SK-MEL-5 (cell line): ENCODE measurements at places on chromosomes 7 and 10.

DNA sequence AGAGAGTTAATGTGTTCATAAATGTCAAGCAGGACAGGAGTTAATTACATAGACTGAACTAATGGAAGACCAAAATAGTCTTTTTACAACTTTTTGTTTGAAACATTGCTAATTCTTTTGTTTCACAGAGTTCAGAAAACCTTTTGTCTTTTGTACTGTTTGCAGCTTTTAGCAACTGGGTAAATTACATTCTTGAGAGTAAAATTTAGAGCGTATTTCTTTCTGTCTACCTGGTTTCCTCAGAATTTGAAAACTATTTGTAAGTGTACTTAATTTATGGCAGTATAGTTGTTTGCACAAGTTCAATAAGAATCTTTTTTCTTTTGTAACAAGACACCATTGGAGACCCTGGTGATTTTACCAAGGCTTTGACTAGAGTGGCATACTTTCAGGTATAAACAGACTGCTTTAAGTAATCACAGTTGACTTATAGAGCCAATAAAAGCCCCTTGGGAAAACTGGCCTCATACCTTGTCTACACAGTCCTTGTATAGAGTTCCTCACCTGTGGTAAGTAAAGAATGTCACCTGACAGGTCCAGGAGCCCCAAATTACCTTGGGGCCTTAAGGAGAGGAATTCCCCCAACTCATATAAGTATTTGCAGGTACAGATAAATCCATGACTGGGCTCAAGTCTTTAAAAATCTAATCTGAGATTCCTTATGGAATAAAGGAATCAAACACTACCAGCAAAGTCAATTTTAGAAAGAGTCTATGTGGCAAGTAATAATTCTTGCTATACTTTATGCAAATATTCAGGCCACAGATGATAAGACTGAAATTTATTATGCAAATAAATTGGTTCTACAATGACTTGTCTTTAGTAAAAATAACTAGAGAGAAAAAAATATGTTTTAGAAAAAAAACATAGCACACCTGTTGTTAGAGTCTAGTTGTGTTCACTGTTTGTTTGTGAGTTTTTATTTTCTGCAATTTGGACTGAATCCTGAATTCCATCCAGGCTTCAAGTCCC, 23.6 kb upstream of the CREB3L2 start:
- DNase-seq = no peak

GRCh38 chr10:46555713-46556514, 544 bp downstream of the GPRIN2 start:
- no peak for DNase-seq

- no peak for DNase-seq
Measured at GRCh38 chr7:80450621-80451308, 61.1 kb downstream of the GNAT3 start.

DNA sequence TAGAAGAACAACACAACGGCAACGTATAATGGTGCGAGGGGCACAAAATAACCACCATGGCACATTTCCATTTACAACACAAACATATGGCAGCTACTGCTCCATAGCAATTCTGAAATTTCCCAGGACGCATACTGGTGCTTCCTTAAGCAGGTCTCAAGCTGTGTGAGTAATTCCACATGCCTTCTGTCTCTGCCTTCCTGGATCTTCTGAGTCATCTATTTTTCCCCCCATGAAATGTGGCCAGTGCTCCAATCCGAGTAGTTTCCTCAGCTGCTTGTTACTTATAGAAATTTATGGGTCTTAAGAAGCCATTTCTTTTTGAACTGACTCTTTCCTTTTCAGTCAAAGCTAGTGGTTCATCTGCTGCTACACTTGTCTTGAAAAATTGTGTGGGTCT, 256.6 kb upstream of the KLF6 start:
- DNase-seq = no peak

DNA sequence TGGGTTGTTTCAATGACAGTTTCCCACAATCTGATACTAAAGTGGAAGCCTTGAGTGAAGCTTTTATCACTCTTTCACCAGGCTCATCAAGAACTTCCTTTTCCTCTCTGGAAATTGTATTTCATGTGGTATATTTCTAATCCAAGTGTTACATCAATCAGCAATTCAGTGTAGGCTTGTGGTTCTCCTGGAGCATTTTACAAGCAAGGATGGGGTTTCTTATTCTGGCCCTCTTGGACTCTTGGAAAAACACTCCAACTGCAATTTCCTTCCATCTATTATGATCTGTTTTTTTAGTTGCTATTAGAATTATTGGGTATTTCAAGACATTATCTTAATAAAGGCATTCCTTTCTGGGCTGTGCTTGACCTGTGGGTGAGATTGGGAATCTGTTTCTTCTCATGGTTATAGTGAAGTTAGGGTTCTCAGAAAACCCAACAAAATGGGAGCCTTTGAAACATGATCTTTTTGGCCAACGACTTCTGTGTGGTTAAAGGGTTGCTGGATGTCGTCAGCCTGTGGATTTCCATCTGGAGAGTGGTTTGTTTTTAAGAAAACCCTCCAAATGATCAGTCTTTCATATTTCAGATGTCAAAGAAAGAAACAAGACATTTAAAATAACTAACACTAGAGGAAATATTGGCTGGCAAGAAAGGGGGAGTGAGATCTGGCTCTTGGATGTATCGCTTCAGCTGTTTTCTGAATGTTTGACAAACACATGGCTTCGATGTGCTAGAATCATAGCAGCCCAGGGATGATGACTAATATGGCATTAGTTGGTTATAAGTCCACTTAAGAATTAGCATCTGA, 540.2 kb downstream of the LRMDA start:
- DNase-seq = no peak
